ENCODE measurements at places on chromosomes 4 and X. TPM values are rescaled to one million over a fixed set of nuclear protein-coding genes. Genes with fewer than 3 reads are reported as not detected.

DNA sequence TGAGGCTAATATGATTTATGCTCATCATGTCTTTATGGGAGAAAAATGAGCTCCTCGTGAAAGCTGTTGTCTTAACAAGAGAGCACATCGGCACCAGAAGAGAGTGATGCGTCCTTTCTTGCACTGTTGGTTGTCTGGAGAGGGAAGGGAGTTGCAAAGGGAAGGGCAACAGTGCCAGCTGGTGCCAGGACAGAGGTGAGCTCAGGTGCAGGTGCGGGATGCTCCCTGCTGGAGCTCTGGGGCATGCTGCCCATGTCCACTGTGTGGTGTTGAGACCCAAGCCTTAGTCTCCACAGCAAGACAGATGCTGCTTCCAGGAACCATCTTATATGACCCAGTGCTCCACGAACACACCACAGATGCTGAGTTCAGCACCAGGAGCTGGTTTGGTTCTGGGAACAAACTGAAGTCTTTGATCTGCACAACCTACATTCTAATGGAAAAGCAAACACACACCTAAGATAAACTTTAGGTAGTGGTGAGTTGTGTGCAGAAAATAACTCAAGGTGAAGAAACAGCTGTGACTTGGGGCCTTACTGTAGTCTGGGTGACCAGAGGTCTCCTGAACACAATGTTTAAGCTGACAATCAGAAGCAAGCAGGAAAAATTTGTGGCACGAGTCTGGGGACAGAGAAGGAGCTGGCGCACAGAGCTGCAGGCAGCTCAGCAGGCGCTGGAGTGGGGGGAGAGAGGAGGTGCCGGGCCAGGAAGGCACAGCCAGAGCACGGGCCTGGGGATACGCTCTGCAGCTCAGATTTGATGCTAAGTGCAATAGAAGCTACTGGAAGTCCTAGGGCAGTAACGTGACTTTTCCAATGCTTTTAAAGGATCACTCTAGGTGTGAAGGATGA is 73.2 kb downstream of the HAUS3 start:
- DNase-seq = no peak
- no peaks in the 10 kb centered on the region for H3K36me3 ChIP-seq
- no peaks in the 10 kb centered on the region for H3K27me3 ChIP-seq

- H3K36me3 ChIP-seq = no peaks in the 10 kb centered on the region
- no peak overlapping the region for H3K4me3 ChIP-seq
- no peaks in the 10 kb centered on the region for H3K27me3 ChIP-seq
- no peak for DNase-seq
These were observed 9.5 kb downstream of the PLXNA3 start for GRCh38 chrX:154467556-154467955.

GRCh38 chr4:29653221-29653620 is 1066.9 kb upstream of the PCDH7 start:
- H3K4me1 ChIP-seq = no peaks in the 10 kb centered on the region
- H3K27ac ChIP-seq = no peak overlapping the region
- H3K27me3 ChIP-seq = no peaks in the 10 kb centered on the region
- DNase-seq = no peak
- no peaks in the 10 kb centered on the region for H3K36me3 ChIP-seq

DNA sequence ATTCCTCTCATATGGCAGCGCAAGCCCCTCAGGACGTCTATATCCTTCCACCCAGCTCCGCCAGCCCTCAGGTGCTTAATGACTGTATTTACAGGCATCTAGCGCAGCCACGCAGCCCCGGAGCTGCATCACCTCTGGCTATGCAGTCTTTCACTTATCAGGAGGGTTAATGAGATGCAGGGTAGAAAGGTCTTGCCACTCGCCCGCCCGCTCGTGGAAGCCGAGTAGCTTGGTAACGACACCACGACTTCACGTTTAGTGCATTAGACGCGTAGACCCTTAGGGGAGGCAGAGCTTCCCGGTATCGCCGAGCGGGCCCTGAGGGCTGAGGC is 1.5 kb upstream of the SLC16A2 start:
- no peaks in the 10 kb centered on the region for H3K4me1 ChIP-seq
- peak overlapping the region; percentile 37 for H3K4me3 ChIP-seq
- peak; percentile 3 for DNase-seq

GRCh38 chr4:158930639-158930972 is 161.8 kb downstream of the FNIP2 start:
- H3K36me3 ChIP-seq = no peaks in the 10 kb centered on the region
- H3K27ac ChIP-seq = no peak overlapping the region
- H3K4me1 ChIP-seq = no peaks in the 10 kb centered on the region
- no peaks in the 10 kb centered on the region for H3K27me3 ChIP-seq
- no peak for DNase-seq
- no peak overlapping the region for H3K4me3 ChIP-seq

DNA sequence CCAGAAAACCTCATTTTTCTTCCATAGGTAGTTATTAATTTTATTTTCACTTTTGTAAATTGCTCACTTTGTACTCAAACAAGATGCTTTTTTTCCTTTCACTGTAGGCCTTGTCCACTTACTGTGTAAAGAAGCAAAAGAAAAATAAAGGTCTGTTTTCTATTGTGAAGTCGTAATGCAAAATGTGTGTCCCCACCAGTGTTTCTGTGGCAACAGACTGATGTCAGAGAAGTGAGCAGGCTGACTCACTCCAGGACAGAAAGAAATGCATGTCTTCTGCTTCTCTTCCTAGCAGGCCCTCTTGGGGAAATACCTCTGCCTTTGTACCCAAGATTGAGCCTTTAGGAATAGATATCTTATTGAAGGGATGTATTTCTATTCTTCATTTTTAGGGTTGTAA is 30.3 kb downstream of the INPP4B start:
- H3K36me3 ChIP-seq = no peaks in the 10 kb centered on the region
- H3K27ac ChIP-seq = no peak overlapping the region
- no peak overlapping the region for H3K4me3 ChIP-seq
- H3K4me1 ChIP-seq = no peaks in the 10 kb centered on the region
- no peak for DNase-seq

The MGARP gene
- 3.7 TPM for total RNA-seq

- H3K27ac ChIP-seq = peak overlapping the region; percentile 28
- H3K4me1 ChIP-seq = no peaks in the 10 kb centered on the region
- H3K27me3 ChIP-seq = no peaks in the 10 kb centered on the region
These were observed 19.0 kb upstream of the GK2 start for GRCh38 chr4:79426989-79427388.

DNA sequence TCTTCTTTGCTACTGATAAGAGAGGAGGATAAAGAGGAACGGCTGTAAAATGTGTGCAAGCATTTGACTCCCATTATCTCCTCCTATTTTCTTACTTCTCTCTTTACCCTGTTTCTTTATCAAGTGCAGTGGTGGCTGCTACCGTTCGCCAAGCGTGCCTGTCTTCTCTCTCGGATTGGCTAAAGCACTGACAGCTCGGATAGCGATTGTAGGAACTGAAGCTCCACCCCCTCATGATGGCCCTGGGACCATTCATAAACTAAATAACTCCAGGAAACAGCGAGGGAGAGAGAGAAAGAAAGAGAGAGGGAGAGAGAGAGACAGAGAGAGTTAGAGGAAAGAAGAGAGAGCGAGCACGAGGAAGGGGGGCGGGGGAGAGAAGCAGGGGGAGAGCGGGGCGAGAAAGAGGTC is 305 bp upstream of the MAB21L2 start:
- no peaks in the 10 kb centered on the region for H3K4me1 ChIP-seq
- no peaks in the 10 kb centered on the region for H3K36me3 ChIP-seq
- H3K27ac ChIP-seq = no peak overlapping the region

DNA sequence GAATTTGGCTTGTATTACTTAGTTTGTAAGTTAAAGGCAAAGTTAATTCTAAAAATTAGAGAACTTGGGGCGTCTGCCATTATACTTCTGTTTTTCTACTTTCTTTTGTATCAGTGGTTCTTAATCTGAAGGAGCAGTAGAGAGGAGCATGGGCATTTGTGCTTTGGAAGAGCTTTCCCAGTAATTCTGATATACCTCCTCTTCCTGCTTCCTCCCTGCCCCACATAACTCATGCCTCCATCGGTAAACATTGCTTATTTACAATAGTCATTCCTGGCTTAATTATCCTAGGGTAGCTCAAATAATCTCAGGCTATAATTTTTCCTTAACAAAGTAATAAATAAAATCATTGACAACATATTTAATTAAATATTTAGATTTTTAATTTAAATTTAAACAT is 37.1 kb upstream of the SPARCL1 start:
- H3K27ac ChIP-seq = no peak overlapping the region
- H3K4me3 ChIP-seq = no peak overlapping the region

The PIR gene
- total RNA-seq = 8.9 TPM

DNA sequence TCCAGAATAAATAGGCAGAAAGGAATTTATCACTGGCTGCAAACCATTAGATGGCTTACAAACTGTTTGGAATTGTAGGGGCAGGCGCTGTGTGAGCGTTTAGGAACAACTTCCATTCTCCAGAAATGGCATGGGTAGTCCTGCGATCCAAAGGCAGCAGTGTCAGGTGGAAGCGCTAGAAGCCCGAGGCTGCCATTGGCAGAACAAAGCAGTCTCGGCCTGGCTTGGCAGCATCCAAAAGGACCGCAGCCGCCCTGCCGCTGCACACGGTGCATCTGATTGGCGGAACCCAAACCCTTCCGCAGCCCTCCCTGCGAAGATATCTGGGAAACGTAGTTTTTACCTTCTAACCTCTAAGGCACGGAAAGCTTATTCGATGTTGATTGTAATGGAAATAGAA is 23.6 kb upstream of the YTHDC1 start:
- no peaks in the 10 kb centered on the region for H3K4me1 ChIP-seq
- H3K4me3 ChIP-seq = no peak overlapping the region
- no peaks in the 10 kb centered on the region for H3K27me3 ChIP-seq
- peak; percentile 13 for DNase-seq

The NWD2 gene
- total RNA-seq = 0.23 TPM

The APOOL gene
- total RNA-seq = 10.8 TPM

The HSFX4 gene
- total RNA-seq = not detected

GRCh38 chrX:153692611-153693156 is 5.0 kb downstream of the SLC6A8 start:
- H3K27me3 ChIP-seq = no peaks in the 10 kb centered on the region
- no peaks in the 10 kb centered on the region for H3K36me3 ChIP-seq
- no peak overlapping the region for H3K27ac ChIP-seq
- H3K4me3 ChIP-seq = no peak overlapping the region
- no peak for DNase-seq

- no peak overlapping the region for H3K27ac ChIP-seq
- no peak for DNase-seq
- no peaks in the 10 kb centered on the region for H3K4me1 ChIP-seq
These were observed 85.4 kb downstream of the PPEF1 start for GRCh38 chrX:18792828-18793227.

The TMPRSS11D gene
- total RNA-seq = not detected

The RHOXF2 gene
- total RNA-seq = 10.0 TPM

DNA sequence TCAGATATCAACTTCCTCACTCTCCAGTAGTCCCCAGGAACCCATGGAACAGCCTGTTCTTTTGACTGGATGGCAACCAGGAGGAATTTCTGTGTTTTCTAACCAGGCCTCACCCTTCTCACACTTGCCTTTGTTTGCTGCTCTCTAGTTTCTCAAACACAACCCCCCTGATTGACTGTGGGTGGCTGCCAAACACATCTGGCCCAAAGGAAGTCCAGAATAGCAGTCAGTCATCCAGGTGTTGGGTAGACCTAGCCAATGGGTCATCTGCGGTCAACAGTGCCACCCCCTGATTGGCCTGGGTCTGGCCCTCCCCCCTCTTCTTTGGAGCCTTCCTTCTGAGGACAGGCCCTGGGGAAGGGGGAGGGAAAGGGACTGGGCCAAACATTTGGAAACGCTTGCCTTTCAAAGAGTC is 53.7 kb downstream of the MSX1 start:
- no peak overlapping the region for H3K4me3 ChIP-seq
- no peaks in the 10 kb centered on the region for H3K36me3 ChIP-seq
- no peak for DNase-seq

The FAM47E gene
- 15.1 TPM for total RNA-seq

GRCh38 chrX:471281-471680 is 84.6 kb upstream of the PPP2R3B start:
- H3K36me3 ChIP-seq = no peaks in the 10 kb centered on the region
- no peak overlapping the region for H3K27ac ChIP-seq
- H3K27me3 ChIP-seq = no peaks in the 10 kb centered on the region

DNA sequence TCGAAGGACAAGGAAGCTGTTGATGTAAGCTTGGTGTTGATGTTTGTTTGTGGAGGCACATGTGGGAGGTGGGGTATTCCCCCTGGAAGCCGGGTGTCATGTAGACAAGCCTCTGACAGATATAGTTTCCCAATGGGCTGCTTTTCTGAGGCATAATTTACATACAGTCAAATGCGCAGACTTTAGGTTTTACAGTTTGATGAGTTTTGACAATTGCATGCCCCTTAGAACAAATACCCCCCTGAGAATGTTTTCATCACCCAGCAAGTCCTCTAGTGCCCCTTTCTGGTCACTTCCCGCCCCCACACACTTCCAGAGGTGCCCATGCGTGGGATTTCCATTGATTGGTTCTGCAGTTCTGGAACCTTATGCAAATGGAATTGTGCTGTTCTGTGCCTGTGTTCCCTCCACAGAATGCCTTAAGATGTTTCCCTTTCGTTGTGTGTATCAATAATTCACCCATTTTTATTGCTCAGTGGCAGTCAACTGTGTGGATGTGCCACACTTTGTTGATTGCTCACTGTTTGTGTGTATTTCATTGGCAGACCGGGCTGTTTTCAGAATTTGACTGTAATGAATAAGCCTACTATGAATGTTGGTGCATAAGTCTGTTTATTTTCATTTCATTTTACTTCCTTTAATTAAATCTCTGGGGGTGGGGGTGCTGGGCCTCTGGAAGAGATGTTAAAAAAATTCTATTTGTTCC is 8.5 kb downstream of the EVC start:
- H3K36me3 ChIP-seq = no peaks in the 10 kb centered on the region
- H3K4me3 ChIP-seq = no peak overlapping the region
- H3K4me1 ChIP-seq = no peaks in the 10 kb centered on the region
- H3K27me3 ChIP-seq = no peaks in the 10 kb centered on the region
- no peak for DNase-seq

DNA sequence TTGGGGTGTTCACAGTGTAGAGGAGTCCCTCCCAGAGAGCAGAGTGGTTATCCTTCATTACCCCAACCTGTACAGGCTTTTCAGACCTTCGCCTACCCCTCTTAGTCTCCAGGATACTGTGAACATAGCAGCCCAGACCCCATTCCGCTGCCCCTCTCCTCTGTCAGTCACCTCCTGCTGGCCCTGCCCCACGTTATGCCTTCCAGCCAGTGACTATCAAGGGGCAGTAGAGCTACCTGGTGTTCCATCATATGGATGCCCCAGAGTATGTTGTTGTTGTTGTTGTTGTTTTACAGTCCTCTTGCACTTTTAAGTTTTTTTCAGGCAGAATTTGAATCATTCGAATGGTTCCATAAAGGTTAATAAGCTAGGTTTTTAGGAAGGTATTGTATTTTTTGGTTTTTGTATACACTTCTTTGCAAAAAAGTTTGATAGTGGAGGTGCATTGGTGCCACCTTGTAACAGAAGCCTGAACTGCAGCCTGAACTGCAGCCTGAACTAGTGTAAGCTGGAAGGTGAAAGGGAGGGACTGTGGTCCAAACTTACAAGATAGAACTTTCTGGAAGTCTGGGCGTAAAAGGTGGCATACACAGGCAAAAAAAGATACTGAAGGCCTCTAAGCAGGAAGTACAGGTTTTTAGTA is 101.4 kb upstream of the RAB40AL start:
- H3K27ac ChIP-seq = no peak overlapping the region
- no peak for DNase-seq
- H3K4me1 ChIP-seq = no peaks in the 10 kb centered on the region
- no peaks in the 10 kb centered on the region for H3K27me3 ChIP-seq
- H3K4me3 ChIP-seq = no peak overlapping the region
- H3K36me3 ChIP-seq = no peaks in the 10 kb centered on the region

- H3K27ac ChIP-seq = no peak overlapping the region
- no peak overlapping the region for H3K4me3 ChIP-seq
- no peaks in the 10 kb centered on the region for H3K36me3 ChIP-seq
- no peaks in the 10 kb centered on the region for H3K27me3 ChIP-seq
- DNase-seq = no peak
These were observed 813.7 kb downstream of the DMD start for GRCh38 chrX:32397562-32398216.

The UBL4A gene
- total RNA-seq = 53.7 TPM

Measured in prostate gland (tissue), 2 donors.